ENCODE measurements at places on chromosomes 5 and 9.

DNA sequence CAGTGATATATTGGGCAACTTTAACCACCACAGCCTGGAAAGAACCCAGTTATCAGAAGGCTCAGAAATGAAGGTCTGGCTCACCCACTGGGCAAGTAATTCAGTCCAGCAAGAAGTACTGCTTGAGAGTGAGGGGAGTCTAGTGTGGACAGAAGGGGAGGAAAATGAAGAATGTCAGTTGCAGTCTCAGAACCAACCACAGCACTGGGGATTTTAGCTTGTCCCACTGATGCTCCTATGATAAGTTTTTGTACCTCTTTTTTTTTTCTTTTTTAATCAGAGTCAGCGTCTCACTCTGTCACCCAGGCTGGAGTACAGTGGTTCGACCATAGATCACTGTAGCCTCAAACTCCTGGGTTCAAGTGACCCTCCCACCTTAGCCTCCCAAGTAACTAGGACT, 9.4 kb upstream of the CD72 start:
- DNase-seq: no peak

DNA sequence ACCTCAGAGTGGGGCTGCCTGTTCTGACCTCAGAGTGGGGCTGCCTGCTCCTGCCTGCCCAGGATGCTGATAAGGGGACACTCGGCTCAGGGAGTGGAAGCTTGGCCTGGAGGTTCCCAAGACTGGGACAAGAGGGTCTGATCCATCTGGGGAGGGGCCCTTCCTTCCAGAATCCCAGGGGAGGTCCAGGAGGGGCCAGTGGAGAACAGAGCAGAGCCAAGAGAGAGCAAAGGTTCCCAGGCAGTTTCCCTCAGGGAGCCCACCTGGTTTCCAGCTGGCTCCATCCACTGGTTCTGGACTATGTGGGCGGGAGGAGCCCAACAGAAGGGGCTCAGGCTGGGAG, 49.1 kb upstream of the RNU6ATAC start:
- no peak for DNase-seq

DNA sequence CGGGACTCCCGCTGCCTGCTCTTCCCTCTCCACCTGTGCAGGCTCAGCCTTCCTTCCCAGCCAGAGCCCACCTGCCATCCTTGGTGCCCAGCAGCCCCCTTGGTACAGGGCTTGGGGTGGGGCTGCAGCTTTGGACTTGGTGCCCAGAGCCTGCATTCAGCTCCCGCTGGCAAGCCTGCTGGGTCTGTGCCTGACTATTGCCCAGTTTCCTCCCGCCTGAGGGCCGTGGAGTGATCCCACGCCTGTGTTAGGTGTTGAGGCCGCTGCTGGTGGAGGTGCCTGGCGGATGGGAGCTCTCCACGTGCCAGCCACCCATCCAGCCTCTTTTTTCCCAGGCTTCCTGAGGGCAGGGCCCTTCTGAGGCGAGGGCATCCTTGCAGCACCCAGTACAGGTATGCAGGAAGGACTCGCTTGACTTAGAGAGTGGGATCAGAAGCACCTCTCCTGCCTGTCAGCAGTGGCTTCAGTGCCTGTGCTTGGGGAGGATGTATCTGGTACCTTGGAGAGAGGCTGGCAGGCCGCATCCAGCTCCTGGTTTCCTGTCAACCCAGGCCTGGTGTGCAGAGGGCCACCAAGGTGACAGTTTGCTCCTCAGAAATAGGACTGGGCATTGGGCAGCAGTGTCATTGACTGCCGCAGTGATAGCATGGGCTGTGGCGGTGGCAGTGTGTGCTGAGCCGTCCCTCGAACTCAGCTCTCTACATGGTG, 7.8 kb downstream of the RXRA start:
- no peak for DNase-seq

- DNase-seq: no peak
These were observed 31.2 kb upstream of the TMEM250 start for GRCh38 chr9:136149853-136150252.

- DNase-seq: peak; percentile 36
These were observed 560.7 kb downstream of the HTR1A start for GRCh38 chr5:63401436-63402046.

- no peak for DNase-seq
These were observed 6.0 kb downstream of the CAMK4 start for GRCh38 chr5:111229871-111230810.

- DNase-seq: no peak
These were observed 29.1 kb upstream of the IRX2 start for GRCh38 chr5:2780421-2781171.

DNA sequence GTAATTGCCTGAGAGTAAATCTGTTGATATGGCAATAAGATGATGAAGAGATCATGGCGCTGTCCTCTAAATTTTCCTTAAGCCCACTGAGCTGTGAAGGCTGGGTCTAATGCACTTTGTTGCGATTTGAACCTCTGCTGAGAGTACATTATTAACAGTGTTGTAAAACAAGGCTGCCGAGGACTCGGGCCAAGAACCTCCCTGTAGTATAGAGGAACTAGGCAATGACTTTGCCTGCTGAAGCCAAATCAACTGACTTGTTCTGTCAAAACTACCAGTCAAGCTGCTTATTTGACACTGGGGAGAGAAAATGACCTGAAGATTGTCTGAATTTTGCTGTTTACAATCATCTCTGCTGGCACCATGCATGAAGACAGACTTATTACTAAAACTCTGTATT, 1154.7 kb downstream of the DTWD2 start:
- no peak for DNase-seq

- no peak for DNase-seq
These were observed 11.5 kb downstream of the EGFL7 start for GRCh38 chr9:136673975-136674785.

DNA sequence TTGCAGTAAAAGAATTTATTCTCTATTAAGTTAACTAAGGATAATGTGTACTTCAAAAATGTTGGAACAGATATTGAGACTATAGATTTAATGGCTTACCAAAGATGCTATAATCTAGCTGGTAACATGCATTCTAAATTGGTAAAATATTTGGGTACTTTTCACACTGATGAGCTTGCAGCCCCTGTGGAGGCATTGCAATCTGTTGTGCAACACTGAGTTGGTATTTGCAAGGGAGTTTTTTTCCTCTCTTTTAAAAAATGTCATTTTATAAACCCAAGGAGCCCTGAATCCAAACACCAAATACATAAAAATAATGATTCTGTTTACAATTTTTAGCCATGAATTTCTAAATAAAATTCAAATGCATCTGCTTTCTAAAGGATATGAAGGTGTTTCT, 944.8 kb downstream of the DTWD2 start:
- DNase-seq: no peak

DNA sequence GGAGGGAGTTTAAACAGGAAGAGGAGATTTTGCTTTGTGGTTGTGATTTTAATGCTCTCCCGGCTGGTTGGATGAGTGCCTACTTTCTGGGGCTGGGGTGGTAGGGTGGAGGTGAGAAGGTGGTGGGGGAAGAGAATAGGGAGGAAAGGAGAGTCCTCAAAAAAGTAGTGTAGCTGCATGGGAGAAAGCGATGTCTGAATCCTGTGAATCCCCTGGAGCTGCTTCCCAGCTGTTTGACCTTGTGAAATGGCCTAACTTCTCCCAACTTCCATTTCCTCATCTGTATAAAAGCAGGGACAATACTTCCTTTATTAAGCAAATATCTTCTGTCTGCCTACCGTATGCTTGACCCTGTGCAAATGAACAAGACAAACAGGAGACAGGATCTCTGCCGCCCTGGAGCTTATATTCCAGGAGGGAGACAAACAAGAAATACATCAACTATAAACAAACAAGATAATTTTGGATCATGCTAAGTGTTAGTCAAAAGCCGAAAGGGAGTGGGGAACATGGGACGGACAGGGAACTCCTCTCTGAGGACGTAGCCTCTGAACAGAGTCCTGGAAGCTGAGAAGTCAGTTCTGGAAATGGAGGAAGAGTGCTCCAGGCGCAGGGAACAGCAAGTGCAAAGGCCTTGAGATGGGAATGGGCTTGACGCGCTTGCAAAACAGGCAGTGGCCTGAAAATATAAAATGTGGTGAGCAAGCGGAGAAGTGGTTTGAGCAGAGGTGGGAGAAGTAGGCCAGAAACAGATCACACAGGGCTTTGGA, 103.5 kb downstream of the SPRY4 start:
- no peak for DNase-seq
